ENCODE measurements at places on chromosomes 16 and 17.

DNA sequence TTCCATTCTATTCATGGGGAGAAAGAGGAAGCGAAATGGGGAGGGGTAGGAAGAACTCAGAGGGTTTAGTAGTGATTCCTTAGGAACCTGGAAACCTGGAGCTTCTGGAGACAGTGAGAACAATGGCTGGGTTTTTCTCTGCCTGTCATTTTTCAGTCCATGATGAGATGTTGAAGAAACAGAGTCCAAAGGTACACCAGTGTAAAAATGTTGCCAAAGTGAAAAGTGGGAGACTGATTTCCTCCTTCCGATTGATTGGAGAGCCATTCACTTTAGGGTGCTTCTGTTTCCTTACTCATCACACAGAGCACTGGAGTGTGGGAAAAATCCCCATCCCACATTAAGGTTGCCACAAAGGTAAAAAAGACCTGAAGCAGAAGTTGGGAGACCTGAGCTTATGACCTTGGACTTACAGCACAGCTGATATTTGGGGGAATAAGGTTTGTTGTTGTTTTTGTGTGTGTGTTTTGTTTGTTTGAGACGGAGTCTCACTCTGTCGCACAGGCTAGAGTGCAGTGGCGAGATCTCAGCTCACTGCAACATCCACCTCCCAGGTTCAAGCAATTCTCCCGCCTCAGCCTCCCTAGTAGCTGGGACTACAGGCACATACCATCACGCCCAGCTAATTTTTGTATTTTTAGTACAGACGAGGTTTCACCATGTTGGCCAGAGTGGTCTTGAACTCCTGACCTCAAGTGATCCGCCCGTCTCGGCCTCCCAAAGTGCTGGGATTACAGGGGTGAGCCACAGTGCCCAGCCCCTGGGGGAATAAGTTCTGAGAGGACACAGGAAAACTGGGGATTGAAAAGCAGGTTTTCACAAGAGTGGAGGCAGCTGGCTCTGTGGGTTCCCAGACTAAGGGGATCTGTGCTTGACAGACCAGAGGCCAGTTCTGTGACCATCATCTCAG, 1.4 kb upstream of the DHX8 start:
- no peak for DNase-seq

- DNase-seq: no peak
Observed at GRCh38 chr16:78783570-78784079, 684.2 kb downstream of the WWOX start.

- no peak for DNase-seq
Observed at GRCh38 chr16:89334461-89334860, 117.0 kb downstream of the ZNF778 start.

DNA sequence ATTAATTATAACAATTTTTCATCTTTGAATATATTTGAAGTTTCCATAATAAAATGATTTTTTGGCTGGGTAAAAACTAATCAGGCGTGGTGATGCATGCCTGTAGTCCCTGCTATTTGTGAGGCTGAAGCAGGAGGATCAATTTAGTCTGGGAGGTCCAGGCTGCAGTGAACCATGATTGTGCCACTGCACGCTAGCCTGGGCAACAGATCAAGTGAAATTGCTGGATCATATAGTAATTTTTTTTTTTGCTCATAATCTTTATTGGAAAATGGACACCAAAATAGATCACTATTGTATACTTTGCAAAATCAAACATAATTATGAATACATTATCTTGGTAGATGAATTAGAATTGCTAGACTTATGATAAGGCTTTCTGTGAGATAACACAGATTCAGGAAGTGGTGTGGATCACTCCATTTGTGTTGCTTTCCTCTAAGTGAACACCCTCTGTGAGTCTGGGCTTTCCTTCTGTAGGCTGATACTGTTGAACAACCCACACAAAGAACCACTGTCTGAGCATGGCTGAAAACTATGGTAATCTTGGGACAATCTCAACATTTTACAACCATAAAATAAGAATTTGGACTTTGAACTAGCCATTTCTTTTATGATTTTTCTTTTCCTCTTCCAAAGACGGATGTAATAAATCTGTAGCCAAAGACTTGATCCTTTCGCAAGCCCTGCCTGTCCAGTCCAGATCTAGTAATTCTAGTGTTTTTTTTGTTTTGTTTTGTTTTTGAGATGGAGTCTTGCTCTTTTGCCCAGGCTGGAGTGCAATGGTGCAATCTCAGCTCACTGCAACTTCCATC, 5.6 kb upstream of the ST3GAL2 start:
- peak; percentile 69 for DNase-seq

DNA sequence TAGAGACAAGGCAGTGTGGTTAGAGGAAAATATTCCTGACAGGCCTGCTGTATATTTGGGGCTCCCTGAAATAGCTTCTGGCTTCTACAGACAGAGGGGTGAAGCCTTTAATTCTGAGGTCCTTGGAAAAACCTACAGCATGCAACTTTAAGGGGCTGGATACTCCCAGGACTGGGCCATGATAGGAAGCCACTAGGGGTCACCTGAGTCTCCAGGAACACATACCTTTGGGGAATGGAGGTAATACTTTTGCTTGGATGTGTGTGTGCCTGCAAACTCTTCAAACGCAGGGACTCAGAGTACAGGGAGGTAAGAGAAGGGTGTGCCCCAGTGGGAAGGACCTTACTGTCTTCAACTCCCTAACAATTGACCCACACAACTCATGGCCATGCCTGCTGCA, 4.1 kb downstream of the ASIC2 start:
- no peak for DNase-seq

GRCh38 chr17:81664051-81664470, 2.3 kb downstream of the OXLD1 start:
- DNase-seq: no peak

GRCh38 chr17:75504347-75505151, 10.8 kb downstream of the CASKIN2 start:
- no peak for DNase-seq

- DNase-seq: peak; percentile 40
Observed at GRCh38 chr16:14600164-14600563, 29.9 kb downstream of the PARN start.

GRCh38 chr17:19320876-19321275, 41.6 kb downstream of the B9D1 start:
- no peak for DNase-seq

DNA sequence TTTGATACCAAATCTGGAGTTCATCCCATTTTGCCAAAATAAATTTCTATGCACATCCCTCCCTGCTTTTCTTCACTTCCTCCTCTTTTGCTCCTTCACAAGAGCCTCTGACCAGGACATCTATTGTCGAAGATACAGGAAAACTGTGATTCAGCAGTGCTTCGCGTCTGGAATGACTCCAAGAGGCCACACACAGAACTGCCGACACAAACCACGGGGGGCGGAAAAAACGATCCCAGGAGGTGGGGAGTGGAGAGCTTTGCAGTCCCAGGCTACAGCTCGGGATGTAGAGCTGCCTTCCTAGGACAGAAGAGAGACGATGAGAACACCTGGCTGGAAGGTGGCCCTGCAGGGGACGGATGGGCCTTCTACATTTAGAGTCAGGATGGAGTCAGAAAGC, 102.8 kb downstream of the XYLT1 start:
- DNase-seq: peak; percentile 26

GRCh38 chr17:66494023-66494803, 191.8 kb downstream of the PRKCA start:
- peak; percentile 85 for DNase-seq

GRCh38 chr17:48637323-48638260, 11.4 kb upstream of the HOXB9 start:
- peak; percentile 54 for DNase-seq

GRCh38 chr16:50573947-50574744, 25.9 kb downstream of the NKD1 start:
- DNase-seq: no peak

GRCh38 chr17:72590382-72590781, 469.6 kb downstream of the SOX9 start:
- DNase-seq: peak; percentile 46

- no peak for DNase-seq
Observed at GRCh38 chr17:62715882-62716390, 88.5 kb downstream of the MRC2 start.

DNA sequence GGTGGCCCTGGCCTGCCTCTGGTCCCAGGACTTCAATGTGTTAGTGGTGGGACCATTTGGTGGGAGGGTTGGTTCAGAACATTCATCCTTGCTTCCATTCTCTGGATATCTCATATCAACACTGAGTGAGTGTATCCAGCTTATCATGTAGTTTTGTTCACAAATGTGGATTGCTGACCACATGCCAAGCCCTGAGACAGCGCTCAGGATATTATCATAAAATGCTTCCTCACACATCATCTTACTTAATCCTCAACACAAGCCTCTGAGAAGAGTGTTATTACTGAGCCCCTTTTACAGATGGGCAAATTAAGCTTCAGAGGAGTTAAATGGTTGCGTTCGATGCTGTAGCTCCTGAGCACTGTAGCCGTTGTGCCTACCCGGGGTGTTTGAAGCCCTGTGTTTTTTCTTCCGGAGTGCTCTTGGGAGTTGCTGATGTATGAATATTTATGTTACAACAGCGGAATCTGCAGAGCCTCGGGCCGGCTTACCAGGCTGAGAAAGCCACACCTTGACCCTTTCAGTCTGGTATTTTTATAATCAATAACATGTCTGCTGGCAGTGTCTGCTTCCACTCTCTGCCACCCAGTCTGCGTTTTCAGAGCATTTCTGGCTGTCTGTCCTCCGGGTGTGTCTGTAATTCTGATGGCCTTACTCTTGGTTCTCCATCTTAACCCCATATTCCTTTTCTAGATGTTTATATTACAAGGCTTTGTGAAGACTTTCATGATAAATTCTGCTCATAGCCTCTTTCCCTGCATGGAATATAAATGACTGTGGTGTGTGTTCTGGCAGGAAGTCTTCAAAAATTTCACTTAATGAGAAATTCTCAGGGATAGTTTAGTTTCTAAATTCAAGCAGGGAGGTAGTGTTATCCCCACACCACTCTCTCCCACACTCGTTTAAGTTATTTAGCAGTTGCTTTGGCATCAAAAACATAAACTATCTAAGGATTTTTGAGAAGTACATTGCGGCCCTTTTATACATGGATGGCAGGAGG, 2.9 kb downstream of the GLP2R start:
- peak; percentile 91 for DNase-seq

GRCh38 chr16:30472328-30472942, at the start of gene ITGAL:
ITGAL (plus strand) TSS chr16:30472742; CDS start chr16:30472838, 96 bp downstream.
- DNase-seq: no peak
